Dermis blood vessel endothelial cell (primary cell): ENCODE measurements at places on chromosomes 3 and 15. TPM values are rescaled to one million over a fixed set of nuclear protein-coding genes. Genes with fewer than 3 reads are reported as not detected.

The MCF2L2 gene
- total RNA-seq, result 0.34 and 0.84 TPM in 2 replicates

The SLC51B gene
- total RNA-seq, result not detected in 2 replicates

The ADAMTS17 gene
- 0.17 and 0.33 TPM in 2 replicates for total RNA-seq

The GRK7 gene
- not detected in 2 replicates for total RNA-seq

The ZCWPW2 gene
- 0.19 TPM in 1 of 2 replicates, not detected in the other for total RNA-seq

The DNAJA4 gene
- total RNA-seq, result 3.9 and 5.6 TPM in 2 replicates

The LRTM1 gene
- total RNA-seq, result not detected in 2 replicates

The P2RY14 gene
- not detected in 2 replicates for total RNA-seq

The UCN2 gene
- not detected in 2 replicates for total RNA-seq

The SYNM gene
- total RNA-seq, result 45.1 and 60.0 TPM in 2 replicates

The GOLGA8O gene
- total RNA-seq, result 0.09 and 0.51 TPM in 2 replicates

The ATP13A4 gene
- 0.05 TPM in 1 of 2 replicates, not detected in the other for total RNA-seq

The CFAP100 gene
- not detected in 2 replicates for total RNA-seq

The POLQ gene
- 3.9 and 8.1 TPM in 2 replicates for total RNA-seq

The C3orf85 gene
- not detected in 2 replicates for total RNA-seq

The CSPG5 gene
- total RNA-seq, result 0.51 and 0.79 TPM in 2 replicates

The IL5RA gene
- not detected in 2 replicates for total RNA-seq

The BCHE gene
- 11.6 and 20.4 TPM in 2 replicates for total RNA-seq

The ATP10A gene
- total RNA-seq, result 0.05 and 0.17 TPM in 2 replicates

The ZNF660 gene
- total RNA-seq, result 0.79 and 2.2 TPM in 2 replicates

The ATOSA gene
- total RNA-seq, result 66.3 and 66.5 TPM in 2 replicates

The PRR20G gene
- total RNA-seq, result not detected in 2 replicates

The ENTPD3 gene
- under 0.01 and 0.09 TPM in 2 replicates for total RNA-seq

The SEC62 gene
- 46.8 and 60.7 TPM in 2 replicates for total RNA-seq

The SYNPR gene
- not detected in 2 replicates for total RNA-seq

The EXOG gene
- 8.2 and 10.4 TPM in 2 replicates for total RNA-seq

The PARP16 gene
- 2.0 and 3.0 TPM in 2 replicates for total RNA-seq

The P2RY1 gene
- 0.88 and 2.4 TPM in 2 replicates for total RNA-seq

The SAMMSON gene
- total RNA-seq, result not detected in 2 replicates

The THAP10 gene
- total RNA-seq, result 2.0 and 2.3 TPM in 2 replicates

The TNNC1 gene
- not detected in 2 replicates for total RNA-seq

The MME gene
- 7.3 and 20.8 TPM in 2 replicates for total RNA-seq

The UBAP1L gene
- 1.6 and 2.7 TPM in 2 replicates for total RNA-seq
